ENCODE measurements at places on chromosomes 7 and 10. TPM values are rescaled to one million over a fixed set of nuclear protein-coding genes. Genes with fewer than 3 reads are reported as not detected.

Gene KLHL7
- 42.5 TPM for total RNA-seq

Gene PSPH
- total RNA-seq = 39.4 TPM

Gene CYP17A1
- total RNA-seq = not detected

Gene SPDYE3
- total RNA-seq = not detected

Gene EBLN1
- not detected for total RNA-seq

Gene PKD2L1
- not detected for total RNA-seq

Gene PLEKHS1
- total RNA-seq = 0.24 TPM

Gene UCN3
- total RNA-seq = not detected

Gene CYP2E1
- 1.3 TPM for total RNA-seq

Data from hair follicle dermal papilla cell (primary cell).